ENCODE measurements at places on chromosomes 7 and 10.

- DNase-seq: no peak
Observed at GRCh38 chr7:5667391-5667790, 114.1 kb downstream of the RNF216 start.

- no peak for DNase-seq
Observed at GRCh38 chr7:135509589-135509838, 388 bp downstream of the CNOT4 start.

- no peak for DNase-seq
Observed at GRCh38 chr7:143901332-143901667, 676 bp downstream of the TCAF1 start.

- DNase-seq: no peak
Observed at GRCh38 chr10:6918305-6918704, 338.2 kb upstream of the PRKCQ start.

DNA sequence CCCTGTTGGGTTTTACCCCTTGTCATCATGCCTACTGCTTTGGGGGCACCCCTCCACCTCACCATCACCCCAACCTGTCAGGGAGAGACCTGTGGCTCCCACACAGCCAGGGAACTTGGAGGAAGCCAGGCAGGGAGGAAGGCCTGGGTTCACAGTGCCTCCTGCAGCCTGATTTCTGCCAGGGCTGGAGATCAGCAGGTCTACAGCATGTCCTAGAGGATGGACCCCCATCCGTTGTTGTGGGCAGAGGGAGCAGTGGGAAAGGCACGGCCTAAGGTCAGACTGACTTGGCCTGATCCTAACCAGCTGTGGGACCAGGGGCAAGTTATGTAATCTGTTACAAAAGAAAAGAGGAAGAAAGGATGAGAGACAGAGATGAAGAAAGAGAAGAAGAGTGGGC is 28.2 kb downstream of the ZCCHC24 start:
- no peak for DNase-seq

- DNase-seq: no peak
Observed at GRCh38 chr7:128302139-128302538, 41.6 kb downstream of the RBM28 start.

DNA sequence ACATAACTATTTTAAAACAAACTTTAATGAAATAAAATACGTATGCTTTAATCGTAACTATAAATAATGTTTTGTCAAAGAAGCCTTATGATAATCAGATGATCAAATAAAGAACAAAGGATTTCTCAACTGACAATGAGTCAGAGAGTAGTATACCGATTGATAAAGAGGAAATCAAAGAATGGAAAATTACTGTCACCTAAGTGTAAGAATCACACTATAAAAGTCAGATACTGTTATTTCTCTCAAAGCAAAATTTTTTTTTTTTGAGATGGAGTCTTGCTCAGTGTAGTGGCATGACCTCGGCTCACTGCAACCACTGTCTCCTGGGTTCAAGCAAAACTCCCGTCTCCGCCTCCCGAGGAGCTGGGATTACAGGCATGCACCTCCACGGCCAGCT is 18.8 kb downstream of the DNAJC2 start:
- no peak for DNase-seq

DNA sequence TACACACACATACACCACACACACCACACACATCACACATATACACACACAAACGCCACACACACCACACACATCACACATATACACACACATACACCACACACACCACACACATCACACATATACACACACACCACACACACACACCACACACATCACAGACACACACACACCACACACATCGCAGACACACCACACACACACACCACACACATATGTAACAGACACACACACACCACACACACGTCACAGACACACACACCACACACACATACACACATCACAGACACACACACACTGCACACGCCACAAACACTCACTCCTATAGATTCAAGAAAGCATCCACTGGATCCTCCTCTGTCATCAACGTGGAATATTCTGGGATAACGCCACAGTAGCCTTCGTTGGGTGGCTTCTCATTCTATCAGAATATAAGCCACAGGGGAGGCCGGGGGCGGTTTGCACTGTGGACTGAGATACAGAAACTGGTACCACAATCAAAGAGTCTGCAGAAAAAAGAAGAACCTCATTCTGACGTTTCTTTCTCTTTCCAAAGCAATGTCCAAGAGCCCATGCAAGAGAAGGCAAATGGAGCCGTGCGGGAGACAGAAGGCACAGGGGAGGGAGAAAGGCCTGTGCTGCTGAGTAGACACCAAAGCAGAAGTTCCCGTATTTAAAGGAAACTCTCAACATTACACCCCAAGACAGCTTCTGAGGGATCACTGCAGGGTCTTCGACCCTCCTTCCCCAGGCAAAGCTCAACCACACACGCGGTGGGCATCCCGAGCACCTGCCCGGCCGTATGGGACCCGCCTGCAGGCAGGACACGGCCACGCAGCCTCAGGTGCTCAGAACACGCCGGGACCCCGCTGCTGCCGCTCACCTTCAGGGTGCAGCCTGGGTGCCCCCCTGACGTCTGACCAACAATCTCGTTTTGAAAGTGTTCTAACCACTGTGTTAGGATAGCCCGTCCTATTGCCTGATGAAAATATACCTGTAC is 321.2 kb downstream of the DNAJB6 start:
- DNase-seq: no peak

- DNase-seq: no peak
Observed at GRCh38 chr10:127276794-127277462, 80.5 kb upstream of the INSYN2A start.

- DNase-seq: no peak
Observed at GRCh38 chr7:24172856-24173255, 111.1 kb upstream of the NPY start.

- DNase-seq: no peak
Observed at GRCh38 chr10:80415734-80416478, 7.6 kb downstream of the PRXL2A start.

DNA sequence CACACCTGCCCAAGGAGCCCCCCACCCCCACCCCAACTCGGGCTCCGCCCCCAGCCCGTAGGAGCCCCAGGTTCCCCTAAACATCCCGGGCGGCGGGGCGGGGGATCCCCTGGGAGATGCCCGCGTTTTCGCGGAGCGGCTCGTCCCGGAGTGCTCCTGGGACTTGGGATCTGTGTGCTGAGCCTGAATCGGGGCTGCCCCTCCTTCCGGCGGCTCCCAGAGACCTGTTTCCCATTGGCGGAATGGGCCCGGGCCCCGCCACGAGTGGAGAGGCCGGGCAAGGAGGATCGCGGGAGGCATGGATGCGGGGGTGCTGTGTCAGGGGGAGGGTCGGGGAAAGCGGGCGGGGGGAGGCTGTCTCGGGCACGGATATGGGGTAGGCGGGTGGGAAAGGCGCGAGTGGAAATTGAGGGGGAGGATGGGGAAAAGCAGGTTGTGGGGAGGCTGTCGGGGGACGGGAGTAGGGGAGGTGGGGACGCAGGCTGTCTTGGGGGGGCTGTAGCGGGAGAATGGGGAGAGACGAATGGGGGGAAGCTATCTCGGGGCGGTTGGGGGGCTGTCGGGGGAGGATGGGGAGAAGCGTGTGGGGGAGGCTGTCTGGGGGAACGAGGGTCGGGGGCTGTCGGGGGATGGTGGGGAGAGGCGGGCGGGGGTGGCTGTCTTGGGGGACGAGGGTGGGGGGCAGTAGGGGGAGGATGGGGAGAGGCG is 572 bp upstream of the BHLHA15 start:
- no peak for DNase-seq

GRCh38 chr10:77411805-77412204 is 225.8 kb downstream of the KCNMA1 start:
- DNase-seq: no peak

- DNase-seq: no peak
Observed at GRCh38 chr7:134792968-134793367, 13.5 kb downstream of the CALD1 start.

GRCh38 chr7:2709553-2710285 is 21.7 kb downstream of the AMZ1 start:
- DNase-seq: no peak

DNA sequence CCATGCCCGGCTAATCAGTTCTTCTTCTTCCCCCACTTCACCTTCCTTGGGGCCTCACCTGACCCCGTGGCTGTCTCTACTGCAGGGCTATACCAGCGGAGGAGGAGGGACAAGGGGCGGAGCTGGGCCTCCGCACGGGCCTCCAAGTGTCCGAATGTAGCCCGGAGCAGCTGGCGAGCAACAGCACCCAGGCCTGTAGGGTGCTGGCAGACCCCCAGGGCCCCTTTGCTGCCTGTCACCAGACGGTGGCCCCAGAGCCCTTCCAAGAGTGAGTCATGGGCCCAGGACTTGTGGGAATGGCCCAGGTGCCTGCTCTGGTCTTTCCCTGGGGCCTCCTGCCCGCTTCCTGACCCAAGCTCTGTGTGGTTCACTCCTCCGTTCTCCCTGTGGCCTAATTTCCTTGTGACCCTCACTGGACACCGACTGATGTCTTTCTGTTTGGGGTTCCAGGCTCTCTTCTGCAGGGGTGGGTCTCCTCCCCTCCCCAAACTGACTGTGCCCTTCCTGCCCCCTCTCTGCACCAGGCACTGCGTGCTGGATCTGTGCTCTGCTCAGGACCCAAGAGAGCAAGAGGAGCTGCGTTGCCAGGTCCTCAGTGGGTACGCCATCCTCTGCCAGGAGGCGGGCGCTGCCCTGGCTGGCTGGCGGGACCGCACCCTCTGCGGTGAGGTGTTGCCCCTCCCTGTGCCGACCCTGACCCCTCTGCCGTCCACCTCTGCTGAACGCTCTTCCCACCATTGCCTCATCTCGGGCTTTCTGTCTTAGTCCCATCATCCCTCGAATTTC is 35.2 kb downstream of the EPHB4 start:
- DNase-seq: no peak

DNA sequence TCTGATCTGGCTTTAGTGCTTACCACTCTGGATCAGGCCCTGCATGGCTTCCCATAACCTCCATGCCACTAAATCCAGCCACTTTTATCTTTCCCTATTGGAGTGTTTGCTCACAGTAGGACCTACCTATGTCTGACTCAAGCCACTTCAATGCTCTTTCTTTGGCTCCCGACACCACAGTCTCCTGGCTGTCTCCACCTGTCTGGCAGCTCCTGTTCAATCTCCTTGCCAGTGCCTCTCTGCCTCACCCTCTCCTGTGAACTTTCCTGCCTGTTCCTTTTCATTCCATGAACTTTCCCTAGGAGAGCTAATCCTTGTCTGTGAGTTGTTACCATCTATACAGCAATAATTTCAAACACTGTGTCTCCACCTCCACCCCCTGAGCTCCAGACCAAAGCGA is 82.6 kb upstream of the UCN3 start:
- no peak for DNase-seq

DNA sequence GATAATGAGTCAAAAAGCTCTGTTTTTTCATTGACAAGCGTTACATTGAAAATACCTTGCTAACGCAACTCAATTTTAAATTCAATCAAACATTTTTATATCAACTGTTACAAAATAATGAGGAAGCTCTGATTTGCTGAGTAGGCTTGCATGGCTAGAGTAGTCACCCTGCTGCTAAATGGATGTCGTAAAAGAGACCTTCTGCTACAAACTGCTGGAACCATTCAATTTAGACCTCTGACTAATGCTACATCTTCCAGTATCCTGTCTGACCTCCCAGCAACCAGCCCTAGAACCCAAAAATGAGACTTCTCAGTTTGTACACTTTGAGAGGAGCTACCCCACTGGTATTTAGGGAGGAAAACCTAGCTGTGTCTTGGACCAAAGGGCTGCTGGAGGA is 84.0 kb upstream of the ELMO1 start:
- DNase-seq: no peak

- DNase-seq: no peak
Observed at GRCh38 chr7:110010359-110010758, 1080.6 kb upstream of the LRRN3 start.

DNA sequence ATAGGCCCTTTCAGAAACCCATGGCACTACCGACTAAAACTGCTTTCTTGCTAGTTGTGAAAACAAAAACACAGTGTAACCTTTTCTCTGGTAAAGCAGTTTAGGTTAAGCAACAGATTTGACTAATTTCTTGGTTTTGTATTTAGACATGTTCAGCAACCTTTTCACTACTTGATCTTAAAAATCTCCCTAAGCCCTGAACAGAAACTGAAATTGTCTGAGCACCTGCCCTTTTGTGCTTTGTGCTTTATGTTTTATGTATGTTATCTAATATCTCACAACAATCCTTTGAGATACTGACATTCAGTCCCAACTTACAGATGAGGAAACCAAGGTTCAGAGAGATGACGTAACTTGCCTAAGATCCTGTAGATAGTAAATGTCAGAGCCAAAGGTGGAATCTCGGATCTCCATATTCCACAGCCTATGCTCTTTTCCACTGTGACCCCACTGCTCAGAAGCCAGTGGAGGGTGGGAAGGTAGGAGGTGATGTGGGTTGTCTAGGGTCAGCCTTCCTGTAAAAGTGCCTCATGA is 146.6 kb downstream of the LCOR start:
- DNase-seq: no peak

GRCh38 chr7:16062269-16062668 is 359.1 kb downstream of the CRPPA start:
- no peak for DNase-seq

- no peak for DNase-seq
Observed at GRCh38 chr7:97819161-97819560, 53.0 kb downstream of the ASNS start.

- DNase-seq: no peak
Observed at GRCh38 chr10:86868353-86868752, 89.1 kb downstream of the MMRN2 start.

- DNase-seq: no peak
Observed at GRCh38 chr7:37446371-37446770, 2.3 kb downstream of the ELMO1 start.

- no peak for DNase-seq
Observed at GRCh38 chr10:103507235-103508191, 14.0 kb downstream of the NEURL1 start.

- no peak for DNase-seq
Observed at GRCh38 chr10:25682203-25682851, 251.7 kb upstream of the MYO3A start.

GRCh38 chr7:44282601-44283171 is 42.7 kb downstream of the CAMK2B start:
- no peak for DNase-seq

- DNase-seq: no peak
Observed at GRCh38 chr10:29731760-29732159, 97.0 kb upstream of the SVIL start.

GRCh38 chr7:99102809-99103690 is 40.9 kb downstream of the SMURF1 start:
- peak; percentile 67 for DNase-seq

GRCh38 chr10:27527666-27528295 is 23.7 kb downstream of the RAB18 start:
- DNase-seq: no peak

GRCh38 chr7:100048680-100049079 is 894 bp upstream of the ZSCAN21 start:
- no peak for DNase-seq

GRCh38 chr7:27133409-27134231 is 3.1 kb upstream of the HOXA4 start:
- no peak for DNase-seq

GRCh38 chr7:33774762-33775523 is 130.4 kb upstream of the BMPER start:
- DNase-seq: no peak

DNA sequence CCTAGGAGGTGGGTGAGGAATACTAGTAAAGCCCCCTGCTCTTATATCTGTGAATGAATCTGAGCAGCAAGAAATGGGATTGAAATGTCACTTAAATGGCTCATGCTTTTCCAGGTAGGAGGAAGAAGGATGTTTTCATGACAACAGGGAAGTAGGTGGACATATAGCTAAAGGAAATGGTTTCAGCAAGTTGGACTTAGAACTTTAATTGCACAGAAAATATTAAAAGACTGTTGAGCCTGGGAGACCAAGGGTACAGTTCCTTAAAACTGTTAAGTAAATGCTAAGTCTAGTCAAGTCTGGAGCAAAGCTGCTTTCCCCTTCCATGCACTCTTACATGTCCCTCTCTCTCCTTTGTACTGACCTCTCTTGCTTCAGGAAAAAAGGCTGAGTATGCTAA is 301.3 kb downstream of the HGF start:
- no peak for DNase-seq

Measured in HS-5 (cell line).